ENCODE measurements at places on chromosomes 4 and X.

DNA sequence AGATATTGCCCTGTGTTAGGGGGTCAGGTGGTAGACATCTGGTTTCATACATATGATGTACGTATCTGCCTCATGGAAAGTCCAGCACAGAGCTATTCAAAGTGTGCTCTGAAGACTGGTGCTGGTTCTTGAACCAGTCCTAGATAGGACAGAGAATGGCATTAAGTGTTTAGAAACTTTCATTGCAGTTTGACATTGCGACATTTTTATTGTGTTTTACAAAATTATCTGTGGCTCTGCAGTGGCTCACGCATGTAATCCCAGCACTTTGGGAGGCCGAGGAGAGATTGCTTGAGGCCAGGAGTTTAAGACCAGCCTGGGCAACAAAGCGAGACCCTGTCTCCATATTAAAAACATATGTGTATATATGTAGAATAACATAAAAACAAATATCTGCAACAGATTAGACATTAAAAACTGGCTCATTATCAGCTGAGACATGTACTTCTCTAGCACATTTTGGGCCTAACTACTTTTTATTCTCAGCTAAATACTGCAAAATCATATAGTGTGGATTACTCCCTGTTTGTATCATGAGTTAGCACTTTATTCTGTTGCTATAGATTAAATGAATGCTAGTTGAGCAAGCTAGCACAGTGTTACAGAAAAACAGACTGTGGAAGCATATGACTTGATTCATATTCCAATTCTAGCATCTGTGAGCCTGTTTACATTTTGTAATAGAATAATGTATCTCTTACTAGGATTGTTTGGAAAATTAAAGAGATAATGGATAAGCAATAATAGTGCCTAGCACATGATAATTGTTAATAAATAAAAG is 57.1 kb downstream of the USP9X start:
- no peak for DNase-seq

- DNase-seq: no peak
Measured at GRCh38 chr4:164876700-164877324, at the start of gene APELA. Gene APELA, plus strand, starts transcription at chr4:164877178. Its CDS starts 154 bp downstream, at chr4:164877332.

GRCh38 chrX:627510-627981 is 3.0 kb upstream of the SHOX start:
- DNase-seq: no peak

- DNase-seq: no peak
Measured at GRCh38 chr4:99629962-99630554, 27.6 kb downstream of the C4orf54 start.

- no peak for DNase-seq
Measured at GRCh38 chrX:79564362-79564761, 197.2 kb upstream of the ITM2A start.

- DNase-seq: no peak
Measured at GRCh38 chr4:182074810-182075209, 168.4 kb upstream of the TENM3 start.

GRCh38 chrX:8748855-8749254 is 16.9 kb upstream of the ANOS1 start:
- no peak for DNase-seq

DNA sequence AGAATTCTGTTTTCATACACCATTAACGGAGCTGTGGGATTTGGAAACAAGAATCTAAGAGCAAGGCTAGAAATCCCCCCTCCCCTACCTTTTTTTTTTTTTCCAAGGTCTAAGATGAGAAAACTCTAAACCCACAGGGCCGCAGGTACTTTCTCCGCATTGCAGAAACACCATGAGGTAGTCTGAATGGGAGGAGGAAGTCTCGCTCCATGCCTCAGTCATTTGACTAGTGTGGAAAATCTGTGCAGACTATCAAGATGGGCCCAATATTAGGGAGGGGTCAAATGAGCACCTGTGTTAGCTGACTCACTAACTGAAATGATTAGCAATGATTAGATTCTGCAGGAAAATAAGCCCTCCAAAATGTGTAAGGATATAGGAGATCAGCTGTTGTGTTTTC is 40.9 kb upstream of the MAP3K15 start:
- DNase-seq: no peak

DNA sequence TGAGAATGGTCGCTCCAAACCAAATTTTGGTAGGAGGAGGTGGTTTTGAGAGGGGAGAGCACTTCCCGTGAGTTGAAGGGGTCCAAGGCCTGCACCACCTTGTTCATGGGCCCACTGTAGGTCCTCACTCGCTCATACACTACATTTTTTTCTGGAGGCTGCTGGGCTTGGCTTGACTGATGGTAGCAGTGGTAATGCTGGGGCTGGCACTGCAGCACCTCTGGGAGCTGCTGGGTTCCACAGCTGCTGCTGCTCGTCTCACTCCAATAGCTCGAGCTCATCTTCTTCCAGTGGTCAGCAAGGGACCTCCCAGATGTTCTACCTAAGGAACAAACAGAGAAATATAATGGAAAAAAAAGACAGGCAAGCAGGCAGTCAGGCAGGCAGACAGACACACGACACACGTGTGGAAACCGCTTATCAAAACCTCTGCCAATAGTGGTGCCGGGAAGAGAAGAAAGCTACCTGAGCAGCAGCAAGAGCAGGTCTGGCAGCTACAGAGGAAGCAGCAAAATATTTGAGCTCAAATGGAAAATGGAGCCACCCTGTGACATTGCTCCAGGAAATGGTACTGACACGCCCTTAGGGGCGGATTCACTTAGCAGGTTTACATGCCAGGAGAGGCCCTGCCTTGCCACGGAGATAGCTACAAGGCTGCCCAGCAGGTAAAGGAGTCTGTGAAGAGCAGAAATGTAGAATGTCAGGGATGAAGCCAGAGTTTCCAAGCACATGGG is at the start of gene POF1B:
TSS of gene POF1B (minus strand) at position 492 of the 734 bp plus-strand sequence. CDS start at position 281, 211 bp downstream.
- DNase-seq: peak; percentile 33

GRCh38 chr4:152996672-152997071 is 60.5 kb downstream of the FHDC1 start:
- DNase-seq: no peak

- no peak for DNase-seq
Measured at GRCh38 chr4:94168321-94168720, 39.3 kb upstream of the SMARCAD1 start.

DNA sequence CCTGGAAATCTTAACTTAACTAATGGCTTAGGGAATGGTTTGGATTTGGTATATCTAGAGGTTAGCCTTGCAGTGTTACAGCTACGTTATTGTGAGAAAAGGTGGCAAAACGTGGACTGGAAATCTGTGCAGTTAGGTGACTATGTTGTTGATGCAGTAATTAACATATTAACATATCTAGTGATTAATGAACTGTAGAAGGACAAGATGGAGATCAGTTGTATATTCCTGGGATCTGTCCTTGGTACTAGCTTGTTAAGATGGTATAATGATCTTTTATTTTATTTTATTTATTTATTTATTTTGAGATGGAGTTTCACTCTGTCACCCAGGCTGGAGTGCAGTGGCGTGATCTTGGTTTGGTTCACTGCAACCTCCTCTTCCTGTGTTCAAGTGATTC is 36.9 kb downstream of the GPAT3 start:
- no peak for DNase-seq

DNA sequence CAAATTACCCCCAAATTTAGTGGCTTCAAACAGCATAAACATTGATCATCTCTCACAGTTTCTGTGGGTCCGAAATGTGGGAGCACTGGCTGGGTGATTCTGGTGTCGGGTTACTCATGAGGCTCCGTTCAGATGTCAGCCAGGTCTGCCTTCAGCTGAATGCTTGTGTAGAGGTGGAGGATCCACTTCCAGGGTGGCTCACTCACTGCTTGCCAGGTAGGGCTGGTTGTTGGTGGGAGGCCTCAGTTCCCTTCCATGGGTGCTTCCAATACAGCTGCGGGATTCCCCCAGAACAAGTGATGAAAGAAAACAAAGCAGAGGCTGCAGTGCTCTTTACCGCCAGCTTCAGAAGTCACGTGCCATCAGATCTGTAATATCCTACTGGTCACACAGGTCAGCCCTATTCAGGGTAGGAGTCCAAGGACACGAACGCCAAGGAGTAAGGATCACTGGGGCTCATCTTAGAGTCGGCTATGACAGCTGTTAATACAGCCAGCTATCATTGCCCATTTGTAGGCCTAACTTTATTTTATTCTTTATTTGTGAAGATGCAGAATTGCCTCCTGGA is 1.1 kb upstream of the SMIM43 start:
- DNase-seq: no peak

DNA sequence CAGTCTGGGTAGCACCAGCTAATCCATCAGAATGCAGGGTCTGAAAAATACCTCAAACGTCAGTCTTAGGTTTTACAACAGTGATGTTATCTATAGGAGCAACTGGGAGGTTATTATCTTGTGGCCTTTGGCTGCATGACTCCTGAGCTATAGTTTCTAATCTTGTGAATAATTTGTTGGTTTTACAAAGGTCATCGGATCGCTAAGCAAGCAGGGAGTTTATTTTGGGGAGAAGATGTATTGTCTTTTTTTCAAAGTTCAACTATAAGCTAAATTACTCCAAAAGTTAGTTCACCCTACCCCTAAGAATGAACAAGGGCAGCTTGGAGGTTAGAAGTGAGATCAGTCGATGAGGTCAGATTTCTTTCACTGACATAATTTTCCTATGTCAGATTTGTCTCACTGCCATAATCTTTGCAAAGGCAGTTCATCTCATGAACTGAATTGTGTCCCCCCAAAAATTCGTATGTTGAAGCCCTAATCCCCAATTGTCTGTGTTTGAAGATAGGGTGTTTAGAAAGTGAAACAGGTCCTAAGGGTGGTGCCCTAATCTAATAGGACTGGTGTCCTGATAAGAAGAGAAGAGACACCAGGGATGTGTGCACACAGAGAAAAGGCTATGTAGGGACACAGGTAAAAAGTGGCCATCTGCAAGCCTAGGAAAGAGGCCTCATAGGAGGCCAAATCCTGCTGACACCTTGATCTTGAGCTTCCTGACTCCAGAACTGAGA is 175.8 kb upstream of the GALNT7 start:
- DNase-seq: no peak
